ENCODE measurements at places on chromosomes 11 and 22.

DNA sequence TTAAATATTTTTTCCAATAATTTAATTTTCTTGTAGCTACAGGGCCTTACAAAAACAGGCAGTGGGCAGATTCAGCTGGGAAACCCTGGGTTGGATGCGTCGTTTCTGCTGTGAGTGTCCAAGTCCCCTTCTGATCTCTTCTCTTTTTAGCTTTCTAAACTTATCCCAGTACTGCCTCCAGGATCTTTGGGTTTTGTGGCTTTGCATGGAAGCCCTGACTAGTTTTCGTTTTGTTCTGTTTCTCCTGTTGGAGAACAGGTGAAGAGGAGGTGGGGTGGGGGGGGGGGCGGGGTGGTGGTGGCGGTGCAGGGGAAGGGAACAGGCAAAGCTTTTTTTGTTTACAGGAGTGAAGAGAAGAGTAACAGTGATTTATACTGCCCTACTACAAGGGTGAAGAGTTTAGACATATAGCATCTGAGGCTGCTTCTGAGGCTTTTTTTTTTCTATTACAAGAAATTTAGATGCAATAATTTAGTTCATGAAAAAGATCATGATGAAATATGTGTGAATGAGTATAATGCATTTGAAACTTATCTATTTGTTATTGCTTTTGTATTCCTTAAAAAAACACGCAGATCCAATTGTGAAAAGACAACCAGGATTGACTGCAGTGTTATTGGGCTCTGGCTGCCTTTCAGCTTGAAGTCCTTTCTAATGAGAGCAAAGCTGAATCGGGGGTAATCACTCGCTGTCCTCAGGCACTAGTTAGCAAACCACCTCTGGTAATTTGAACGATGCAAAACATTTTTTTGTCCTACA, 142.9 kb downstream of the NCAM1 start:
- DNase-seq = no peak

GRCh38 chr22:30574095-30574981, at the start of gene GAL3ST1:
TSS of gene GAL3ST1 (minus strand) at chr22:30574665. CDS start at chr22:30557392, 17,273 bp downstream.
- no peak for DNase-seq

DNA sequence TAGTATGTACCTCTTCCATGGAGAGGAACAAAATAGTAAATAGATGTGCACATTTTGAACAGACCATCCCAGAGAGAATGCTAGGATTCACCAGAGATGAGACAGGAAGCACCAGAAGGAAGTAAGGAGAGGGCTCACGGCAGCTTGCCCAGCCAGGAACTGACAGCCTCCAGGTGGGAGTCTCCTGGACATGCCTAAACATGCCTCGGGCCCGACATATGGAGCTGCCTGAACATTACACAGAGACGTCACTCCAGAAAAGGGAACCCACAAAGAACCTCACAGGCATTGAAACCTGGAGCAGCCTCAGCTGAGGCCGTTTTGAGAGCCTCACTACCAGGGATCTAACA, 67.4 kb downstream of the BRD1 start:
- no peak for DNase-seq

DNA sequence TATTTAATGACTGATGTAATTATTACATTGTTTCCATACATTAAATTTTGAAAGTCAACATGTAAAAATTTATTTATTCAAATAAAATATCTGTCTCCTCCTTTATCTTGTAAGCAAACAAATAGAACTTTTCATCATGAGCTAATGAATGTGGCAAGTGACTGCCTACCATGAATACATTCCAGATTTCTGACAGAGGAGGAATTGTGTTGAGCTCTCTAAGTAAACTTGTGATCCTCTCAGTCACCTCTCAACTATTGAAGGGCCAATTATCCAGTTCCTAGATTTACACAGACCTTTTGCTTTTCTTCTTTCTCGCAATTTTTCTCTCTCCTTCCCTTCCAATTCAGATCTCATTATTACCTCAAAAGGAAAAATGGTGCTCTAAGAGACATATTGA, 21.5 kb downstream of the PRRG4 start:
- no peak for DNase-seq

- peak; percentile 6 for DNase-seq
Observed at GRCh38 chr11:2298795-2299761, 2.6 kb downstream of the C11orf21 start.

GRCh38 chr11:133222425-133223330, 309.6 kb downstream of the OPCML start:
- DNase-seq = no peak

- peak; percentile 20 for DNase-seq
Observed at GRCh38 chr22:33919391-33920196, 682 bp downstream of the LARGE1 start.

- peak; percentile 86 for DNase-seq
Observed at GRCh38 chr22:46076651-46077339, 73.5 kb upstream of the PPARA start.

DNA sequence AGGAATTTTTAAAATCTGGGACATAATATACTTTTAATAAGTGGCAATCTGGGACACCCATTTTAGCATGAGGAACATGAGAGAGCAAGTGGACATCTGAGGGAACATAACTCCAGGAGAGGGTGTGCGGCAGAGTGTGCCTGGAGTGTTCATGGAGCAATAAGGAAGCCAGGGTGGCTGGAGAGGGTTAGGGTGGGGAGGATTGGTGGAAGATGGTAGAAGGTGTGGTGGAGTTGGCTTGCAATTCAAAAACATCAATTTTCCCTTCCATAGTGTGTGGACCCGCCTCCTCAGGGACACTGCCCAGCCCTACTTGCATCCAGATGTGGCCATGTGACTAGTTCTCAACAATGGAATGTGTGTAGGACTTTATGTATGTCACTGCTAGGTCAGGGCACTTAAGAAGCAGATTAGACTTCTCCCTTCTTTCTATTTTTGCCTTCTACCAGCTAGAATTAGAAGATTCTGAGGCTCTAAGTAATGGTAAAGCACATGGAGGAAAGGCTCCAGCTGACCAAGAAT, 4.4 kb upstream of the DENND5A start:
- DNase-seq = peak; percentile 61

DNA sequence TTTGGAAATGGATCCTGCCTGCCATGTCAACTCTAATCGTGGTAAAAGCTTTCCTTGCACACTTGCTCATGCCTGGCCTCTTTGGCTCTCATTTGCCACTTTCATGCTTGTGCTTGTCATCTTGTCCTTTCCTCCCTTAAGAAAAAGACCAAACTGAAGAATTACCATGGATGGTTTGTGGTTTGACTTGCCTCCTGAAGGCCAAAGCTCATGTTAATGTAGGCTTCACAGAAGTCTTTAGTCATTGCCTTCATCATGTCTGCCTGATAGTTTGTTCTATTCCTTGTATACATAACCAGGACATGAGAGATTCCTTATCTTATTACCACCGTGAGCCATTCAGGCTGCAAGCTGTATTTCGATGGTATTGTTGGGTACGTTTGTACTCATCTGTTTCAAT, 17.3 kb downstream of the TEAD1 start:
- peak; percentile 53 for DNase-seq

DNA sequence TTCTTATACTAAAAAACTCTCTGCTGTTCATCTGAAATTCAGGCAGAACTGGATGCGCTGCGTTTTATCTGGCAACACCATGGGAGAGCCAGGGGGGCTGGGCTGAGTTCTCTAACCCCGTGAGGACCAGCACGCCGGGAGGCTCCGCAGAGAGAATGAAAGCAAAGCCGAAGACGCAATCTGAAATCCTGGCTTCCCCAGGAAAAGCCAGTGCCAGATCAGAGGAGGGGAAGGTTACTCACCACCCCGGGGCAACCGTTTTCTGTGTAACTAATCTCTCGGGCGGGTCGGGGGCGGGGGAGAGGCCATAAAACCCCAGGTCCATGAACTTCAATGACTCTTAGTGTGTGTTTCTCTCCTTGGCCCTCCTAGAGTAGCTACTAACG, 99.4 kb downstream of the SHANK2 start:
- DNase-seq = peak; percentile 31
